ENCODE measurements at places on chromosomes 11 and 22.
A peak's percentile ranks its signal among the peaks of the same experiment; 100 is the strongest.

- no peak for DNase-seq
Measured at GRCh38 chr11:41116970-41117369, 342.5 kb downstream of the LRRC4C start.

DNA sequence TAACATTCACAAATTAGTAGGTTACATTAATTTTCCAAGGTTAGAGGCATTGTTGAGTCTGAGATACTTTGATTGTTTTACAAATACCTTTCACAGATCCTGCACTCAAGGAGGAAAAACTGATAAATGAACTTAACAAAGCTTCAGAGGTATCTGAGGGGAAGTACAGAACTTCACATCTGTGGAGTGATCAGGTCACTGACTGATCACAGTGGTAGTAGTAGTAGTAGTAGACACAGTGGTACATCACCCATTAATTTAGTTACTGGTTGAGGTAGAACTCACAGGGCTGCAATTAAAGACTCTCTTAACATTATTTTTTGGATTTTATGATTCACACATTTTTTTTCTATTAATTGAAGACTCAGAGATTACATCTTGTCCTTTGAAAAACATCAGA is 56.7 kb downstream of the DCUN1D5 start:
- no peak for DNase-seq

- no peak for DNase-seq
Measured at GRCh38 chr11:1906611-1907423, 12.7 kb upstream of the TNNT3 start.

DNA sequence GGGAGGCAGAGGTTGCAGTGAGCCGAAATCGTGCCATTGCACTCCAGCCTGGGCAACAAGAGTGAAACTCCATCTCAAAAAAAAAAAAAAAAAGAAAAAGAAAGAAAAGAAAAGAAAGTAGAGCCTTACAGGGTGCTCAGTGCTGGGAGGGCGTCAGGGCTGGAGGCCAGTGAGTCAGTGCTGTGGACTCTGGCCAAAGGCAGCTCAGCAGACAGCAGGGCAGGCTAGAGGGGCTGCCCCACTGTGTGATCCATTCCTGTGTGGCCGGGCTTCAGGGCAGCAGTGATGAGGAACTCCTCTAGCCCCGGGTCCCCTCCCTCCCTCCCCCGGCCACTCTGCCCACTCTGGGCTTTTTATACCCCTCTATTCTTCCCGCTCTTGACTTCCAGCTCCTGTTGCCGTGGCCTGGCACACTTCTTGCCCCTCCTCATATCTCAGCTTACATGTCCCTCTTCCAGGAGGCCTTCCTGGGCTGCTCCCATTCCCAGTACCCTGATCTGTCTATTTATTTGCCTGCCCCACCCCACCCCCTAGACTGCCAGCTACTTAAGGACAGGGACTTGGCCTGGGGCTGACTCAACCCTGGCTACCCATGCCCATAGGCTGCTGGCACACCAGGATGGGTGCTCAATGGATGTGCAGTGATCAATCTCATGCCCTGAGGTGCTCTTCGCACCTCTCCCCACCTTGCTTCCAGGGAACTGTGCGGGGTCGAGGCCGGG is 10.1 kb downstream of the SYT12 start:
- peak; percentile 22 for DNase-seq

DNA sequence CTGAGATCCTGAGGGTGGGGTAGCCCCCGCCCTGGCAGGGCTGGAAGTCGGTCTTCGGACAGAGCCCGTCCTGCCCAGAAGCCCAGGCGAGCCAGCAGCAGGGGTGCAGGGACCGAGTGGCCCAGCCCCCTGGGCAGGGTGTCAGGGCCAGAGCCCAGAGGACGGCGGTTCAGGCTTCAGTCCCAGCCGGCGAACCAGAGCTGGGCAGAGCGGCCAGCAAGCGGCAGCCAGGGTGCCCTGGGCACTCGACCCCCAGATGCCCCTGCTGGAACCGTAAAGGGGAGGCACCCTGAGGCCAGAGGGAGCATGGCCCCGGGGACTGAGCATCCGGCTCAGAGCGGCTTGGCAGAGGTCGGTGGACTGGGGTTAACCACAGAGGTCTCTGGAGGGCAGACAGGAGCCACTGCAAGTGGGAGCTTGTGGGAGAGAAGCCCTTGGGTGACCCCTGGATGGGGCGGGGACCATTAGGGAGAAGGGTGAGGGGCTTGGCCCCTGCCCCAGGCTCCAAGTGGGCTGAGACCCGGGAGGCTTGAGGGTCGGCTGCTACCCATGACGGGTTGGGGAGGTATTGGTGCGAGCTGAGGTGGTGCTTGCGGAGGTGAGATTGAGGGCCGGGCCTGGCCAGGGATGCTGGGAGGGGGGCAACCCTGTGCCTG is 15.9 kb downstream of the LSP1 start:
- no peak for DNase-seq

DNA sequence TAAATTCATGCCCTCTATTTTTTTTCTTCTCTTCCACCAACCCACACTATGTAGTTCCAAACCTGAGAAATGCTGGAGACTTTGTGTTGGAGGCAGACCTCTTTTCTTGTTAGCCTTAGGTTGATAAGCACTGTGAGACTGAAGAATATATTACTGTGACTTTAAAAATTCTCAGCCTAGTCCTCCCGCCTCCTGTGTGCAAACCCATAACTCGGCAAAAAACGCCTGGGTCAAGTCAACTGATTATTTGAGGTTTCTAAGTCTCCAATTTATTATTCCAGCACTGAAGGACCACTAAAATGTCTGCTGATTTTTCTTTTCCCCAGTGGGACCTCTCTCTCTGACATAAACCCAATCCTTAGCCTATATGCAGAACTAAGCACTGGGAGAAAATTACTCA is 1946.0 kb upstream of the RAG2 start:
- DNase-seq: no peak

- no peak for DNase-seq
Measured at GRCh38 chr11:104564921-104565582, 333.2 kb downstream of the CASP12 start.

DNA sequence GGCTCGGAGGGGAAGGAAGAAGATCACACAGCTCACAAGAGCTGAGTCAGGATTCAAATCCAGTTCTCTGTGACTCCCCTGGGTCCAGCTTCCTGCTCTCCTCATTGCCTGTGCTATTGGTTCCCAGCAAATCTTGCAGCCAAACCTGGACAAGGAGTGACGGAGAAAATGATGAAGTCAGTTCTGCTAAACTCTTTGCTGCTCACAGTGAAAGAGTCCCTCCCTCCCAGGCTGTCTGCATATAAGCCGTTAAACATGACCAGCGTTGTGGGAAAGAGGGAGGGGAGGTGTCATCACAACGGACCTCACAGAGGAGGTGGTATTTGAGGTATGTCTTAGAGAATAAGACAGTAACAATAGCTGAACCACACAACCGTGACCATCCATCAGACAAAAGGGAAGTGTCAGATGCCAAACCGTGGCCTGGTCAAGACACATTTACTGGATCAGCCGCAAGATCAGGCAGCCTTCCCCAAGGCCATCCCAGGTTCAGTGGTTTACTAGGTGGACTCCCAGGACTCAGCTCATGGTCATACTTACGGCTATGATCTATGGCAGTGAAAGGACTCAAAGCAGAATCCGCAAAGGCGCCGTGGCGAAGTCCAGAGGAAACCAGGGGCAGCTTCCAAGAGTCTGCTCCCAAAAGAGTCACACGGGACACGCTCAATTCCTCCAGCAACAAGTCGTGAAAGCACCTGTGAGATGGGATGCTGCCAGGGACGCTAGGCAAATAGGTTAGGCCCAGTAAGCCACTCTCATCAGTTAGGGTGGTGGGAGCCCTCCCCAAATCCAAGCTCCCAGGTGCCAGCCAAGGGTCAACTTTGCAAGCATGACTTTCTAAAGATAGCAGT is 2.8 kb upstream of the CYTH4 start:
- no peak for DNase-seq

GRCh38 chr11:86938900-86939880 is 16.0 kb downstream of the FZD4 start:
- peak; percentile 24 for DNase-seq

GRCh38 chr11:899724-900123 is 10.9 kb downstream of the CHID1 start:
- no peak for DNase-seq

GRCh38 chr22:30094804-30095203 is 14.5 kb downstream of the HORMAD2 start:
- no peak for DNase-seq

DNA sequence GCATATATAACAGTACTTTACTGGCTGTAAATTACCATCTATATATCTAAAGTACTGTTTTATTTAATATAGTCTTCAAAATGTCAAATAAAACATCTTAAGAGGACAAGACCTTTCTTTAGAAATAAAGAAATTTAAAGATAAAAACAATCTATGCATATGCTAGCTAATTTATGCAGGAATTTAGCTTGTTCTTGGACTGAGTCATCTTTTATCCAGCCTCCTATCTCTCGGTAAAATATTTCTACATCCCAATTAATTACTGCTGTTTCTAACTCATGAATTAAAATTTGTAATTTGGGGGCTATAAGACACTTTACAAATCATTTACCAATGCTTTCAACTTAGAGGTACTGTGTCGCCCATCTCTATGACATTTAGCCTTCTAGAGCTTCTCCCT is 72.8 kb upstream of the DDI1 start:
- no peak for DNase-seq

DNA sequence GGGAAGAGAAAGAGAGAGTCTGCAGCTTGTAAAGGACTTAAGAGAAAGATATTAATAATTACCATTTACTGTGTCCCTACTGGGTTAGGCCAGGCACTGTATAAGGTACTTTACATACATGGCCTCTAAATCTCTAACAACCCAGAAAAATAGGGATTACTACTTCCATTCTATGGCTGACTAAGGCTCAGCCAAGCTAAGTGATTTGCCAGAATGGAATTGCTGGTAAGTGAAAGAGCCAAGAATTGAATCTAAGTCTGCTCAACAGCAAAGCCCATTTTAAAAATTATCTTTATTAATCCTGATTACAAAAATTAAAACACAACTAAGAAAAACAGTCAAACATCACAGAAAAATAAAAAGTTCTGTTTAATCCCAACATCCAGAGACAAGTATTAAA is 21.4 kb downstream of the XRRA1 start:
- no peak for DNase-seq

DNA sequence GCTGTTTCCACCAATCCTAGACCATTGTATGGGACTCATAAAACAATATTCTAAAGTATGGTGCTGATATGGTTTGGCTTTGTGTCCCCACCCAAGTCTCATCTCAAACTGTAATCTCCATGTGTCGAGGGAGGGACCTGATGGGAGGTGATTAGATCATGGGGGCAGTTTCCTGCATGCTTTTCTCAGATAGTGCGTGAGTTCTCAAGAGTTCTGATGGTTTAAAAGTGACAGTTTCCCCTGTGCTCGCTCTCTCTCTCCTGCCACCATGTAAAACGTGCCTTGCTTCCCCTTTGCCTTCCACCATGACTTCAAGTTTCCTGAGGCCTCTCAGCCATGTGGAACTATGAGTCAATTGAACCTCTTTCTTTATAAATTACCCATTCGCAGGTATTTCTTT is 29.2 kb upstream of the FEZ1 start:
- DNase-seq: no peak

DNA sequence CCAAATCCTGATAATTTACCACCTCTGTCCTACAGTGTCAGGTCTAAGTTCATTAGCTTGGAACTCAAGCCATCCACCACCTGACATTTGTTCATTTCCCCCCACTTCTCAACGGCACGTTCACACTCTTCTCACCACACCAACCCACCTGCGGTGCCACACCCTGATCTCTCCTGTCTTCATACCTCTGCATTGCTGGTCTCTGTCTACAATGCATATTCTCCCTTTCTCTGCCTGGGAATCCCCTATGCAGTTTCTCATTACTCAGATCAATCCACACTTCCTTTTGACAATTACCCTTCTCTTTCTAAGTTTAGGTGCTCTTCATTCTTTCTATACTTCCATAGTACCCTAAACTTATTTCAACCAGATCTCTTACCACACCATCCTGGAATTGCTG is 20.4 kb upstream of the EMSY start:
- DNase-seq: no peak

DNA sequence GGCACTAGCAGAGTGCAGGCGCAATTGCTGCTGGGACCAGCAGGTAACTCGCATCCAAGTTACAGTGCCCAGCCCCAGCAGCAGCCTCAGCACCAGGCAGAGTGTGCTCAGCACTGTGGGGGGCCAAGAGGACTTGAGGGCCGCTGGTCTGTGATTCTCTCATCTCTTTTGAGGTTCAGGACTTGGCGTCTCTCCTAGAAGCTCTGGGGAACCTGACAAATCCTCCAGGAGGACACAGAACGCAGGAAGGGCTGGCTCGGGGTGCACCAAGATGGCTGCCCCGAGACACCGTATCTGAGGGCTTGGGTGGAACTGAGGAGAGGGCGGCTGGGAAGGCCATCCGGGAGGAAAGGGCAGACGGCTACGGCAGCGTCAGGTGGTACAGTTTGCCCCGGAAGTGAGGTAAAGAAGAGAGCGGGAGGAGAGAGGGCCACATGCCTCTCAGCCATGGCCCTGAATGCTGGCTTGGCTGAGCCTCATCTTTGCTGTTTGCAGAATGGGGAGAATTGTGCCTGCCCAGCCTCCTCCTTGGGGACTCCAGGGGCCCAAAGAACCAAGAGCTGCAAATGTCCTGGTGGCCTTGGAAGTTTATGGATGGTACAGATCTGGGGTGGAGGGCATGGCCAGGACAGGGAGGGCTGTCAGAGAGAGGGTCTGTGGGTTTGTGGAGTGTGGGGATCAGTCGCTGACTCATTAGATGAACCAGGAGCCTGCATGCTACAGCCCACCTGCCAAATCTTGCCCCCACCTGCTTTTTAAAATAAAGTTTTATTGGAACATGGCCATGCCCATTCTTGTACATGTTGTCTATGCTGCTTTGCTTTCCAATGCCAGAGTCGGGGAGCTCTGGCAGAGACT is 78.0 kb downstream of the MYEOV start:
- no peak for DNase-seq

DNA sequence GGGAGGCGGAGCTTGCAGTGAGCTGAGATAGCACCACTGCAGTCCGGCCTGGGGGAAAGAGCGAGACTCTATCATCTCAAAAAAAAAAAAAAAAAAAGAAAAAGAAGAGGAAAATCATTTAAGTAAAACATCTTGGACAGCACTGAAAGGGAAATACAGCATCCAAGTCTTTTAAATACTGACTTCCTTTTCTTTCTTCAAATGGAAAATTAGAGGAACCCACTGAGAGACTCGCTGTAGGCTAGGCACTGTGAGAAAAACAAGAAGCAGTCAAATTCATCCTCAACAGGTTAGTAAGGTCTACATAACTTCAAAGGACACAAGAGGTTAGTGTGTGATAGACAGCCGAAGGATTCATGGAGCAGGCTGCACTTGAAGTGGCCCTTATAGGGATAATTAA is 243.7 kb downstream of the BLID start:
- no peak for DNase-seq

GRCh38 chr22:45563362-45564040 is 60.8 kb downstream of the FBLN1 start:
- no peak for DNase-seq

Measured in SW 1271 (cell line).